ENCODE measurements at places on chromosomes 13 and 19.

DNA sequence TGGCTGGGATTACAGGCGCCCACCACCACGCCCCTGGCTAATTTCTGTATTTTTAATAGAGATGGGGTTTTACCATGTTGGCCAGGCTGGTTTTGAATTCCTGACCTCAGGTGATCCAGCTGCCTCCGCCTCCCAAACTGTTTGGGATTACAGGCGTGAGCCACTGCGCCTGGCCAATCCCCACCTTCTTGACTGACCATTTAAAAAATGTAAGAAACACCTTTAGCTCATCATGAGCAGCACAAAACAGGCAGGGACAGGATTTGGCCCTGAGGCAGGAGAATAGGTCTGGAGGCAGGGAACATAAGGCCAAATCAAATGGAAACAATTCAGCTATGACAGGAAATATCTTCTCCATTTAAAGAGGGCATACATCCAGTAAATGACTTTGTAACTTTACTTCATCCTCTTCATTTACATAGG lies 1.4 kb upstream of the MPV17L2 start:
- DNase-seq = no peak

- no peak for DNase-seq
These were observed 8.0 kb downstream of the IL17D start for GRCh38 chr13:20711301-20712044.

GRCh38 chr13:65990684-65991083 lies 1239.5 kb downstream of the PCDH9 start:
- no peak for DNase-seq

DNA sequence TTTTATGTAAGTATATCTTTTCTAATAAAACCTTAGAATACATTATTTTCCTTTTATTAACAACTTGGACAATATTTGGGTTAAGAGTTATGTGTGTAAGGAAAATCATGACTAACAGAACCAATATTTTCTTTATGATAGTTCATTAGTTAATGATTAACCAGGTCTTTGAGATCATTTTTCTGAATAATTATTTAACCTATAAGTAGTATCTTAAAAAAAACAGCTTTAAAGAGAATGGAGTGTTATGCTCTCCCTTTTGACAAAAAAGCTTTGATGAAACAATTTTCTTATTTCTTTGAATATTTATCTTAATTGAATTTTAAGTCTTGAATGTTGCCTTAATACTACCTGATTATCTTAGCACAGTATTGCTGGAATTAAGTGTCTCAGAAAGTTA lies 3.8 kb downstream of the SLAIN1 start:
- DNase-seq = no peak

DNA sequence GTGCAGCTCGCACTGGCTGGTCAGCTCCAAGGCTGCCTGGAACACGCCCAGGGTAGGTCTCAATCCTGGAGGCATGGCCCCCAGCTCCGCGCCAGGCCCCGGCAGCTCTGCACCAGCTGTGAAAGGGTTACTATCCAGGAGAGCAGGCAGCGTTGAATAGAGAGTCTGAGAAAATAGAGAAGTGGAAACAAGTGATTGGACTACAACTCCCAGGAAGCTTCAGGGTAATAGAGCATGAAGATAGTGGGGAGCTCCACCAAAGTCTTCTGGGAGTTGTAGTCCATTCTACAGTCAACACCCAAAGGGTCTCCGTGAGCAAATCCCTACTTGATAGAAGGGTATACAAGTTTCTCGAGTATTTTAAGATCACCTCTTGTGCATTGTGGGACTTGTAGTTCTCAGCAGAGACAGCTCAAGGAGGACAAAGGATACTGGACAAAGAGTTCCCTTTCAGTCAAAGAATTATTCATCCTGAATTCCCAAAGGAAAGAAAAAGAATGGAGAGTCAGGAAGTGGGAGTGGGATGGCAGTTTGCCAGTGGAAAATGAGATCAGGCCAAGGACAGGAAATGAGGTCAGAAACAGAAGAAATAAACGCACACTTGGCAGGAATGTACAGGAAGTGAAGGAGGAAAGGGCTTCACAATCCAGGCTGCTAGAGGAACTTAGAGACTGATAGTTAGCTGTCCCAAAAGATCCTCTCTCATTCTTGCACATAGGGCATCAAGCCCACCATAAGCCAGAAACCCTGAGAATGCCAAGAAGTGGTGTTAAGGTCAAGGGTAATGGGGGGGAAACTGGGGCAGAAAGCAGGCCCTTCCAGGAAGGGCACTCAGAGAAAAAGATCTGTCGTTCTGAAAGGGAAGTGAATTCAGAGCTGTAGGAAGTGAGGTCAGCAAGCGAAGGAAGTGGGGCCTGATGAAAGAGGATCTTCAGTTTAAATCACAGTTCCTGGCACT lies 5.5 kb upstream of the MAMSTR start:
- no peak for DNase-seq
